ENCODE measurements at places on chromosomes 3 and 15.

- no peak for DNase-seq
These were observed 8.0 kb downstream of the OSBPL10 start for GRCh38 chr3:31973081-31973480.

DNA sequence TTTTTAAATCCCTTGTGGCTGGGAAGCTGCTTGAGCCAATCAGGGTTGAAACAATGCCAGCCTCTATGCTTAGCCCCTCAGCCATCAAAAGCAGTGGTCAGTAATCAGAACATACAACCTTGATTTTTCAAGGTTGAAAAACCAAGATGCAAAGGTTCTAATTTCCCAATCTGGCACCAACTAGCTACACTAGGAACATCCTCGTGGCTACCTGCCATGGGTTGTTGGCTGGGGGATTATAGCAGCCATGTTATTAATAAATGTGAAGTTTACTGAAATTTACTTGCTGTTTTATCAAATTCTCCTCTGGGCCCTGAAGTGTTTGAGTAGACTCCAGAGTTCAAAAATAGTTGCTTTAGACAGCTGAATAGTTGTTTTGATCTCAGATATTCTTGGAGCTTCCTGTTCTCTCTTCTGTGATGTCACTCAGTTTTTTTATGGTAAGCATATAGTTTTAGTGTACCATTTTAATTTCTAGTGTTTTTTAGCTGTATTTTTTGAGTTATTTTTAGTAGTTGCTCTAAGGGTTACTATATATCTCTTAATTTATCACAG lies 31.9 kb downstream of the PCCB start:
- DNase-seq: no peak

DNA sequence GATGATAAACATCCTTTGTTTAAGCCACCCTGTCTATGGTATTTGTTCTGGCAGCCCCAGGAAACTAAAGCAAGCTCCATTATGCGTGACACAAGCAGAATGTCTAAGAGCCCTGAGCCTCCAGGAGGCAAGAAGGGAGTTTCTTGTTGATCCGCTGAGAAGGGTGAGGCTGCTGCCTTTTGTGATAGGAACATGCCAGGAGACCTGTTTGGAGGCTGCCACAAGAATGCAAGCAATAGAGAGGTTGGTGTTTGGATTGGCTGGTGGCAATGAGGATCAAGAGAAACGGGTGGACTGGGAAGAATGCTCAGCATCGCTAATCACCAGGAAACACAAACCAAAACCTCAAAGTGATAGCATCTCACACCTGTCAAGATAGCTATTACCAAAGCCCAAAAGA lies 104.8 kb downstream of the ASB7 start:
- no peak for DNase-seq

GRCh38 chr15:65981837-65982626 lies 112.7 kb downstream of the RAB11A start:
- DNase-seq: no peak

GRCh38 chr15:57037548-57037947 lies 119.1 kb downstream of the TCF12 start:
- DNase-seq: no peak

GRCh38 chr3:58683001-58683458 lies 16.5 kb upstream of the FAM3D start:
- DNase-seq: no peak

Measured in right lung (tissue), 10 donors.